ENCODE measurements at places on chromosomes 13 and 19.
A peak's percentile ranks its signal among the peaks of the same experiment; 100 is the strongest.

- DNase-seq, result peak; percentile 98
Measured at GRCh38 chr19:55160128-55160985, 2.8 kb upstream of the TNNI3 start.

DNA sequence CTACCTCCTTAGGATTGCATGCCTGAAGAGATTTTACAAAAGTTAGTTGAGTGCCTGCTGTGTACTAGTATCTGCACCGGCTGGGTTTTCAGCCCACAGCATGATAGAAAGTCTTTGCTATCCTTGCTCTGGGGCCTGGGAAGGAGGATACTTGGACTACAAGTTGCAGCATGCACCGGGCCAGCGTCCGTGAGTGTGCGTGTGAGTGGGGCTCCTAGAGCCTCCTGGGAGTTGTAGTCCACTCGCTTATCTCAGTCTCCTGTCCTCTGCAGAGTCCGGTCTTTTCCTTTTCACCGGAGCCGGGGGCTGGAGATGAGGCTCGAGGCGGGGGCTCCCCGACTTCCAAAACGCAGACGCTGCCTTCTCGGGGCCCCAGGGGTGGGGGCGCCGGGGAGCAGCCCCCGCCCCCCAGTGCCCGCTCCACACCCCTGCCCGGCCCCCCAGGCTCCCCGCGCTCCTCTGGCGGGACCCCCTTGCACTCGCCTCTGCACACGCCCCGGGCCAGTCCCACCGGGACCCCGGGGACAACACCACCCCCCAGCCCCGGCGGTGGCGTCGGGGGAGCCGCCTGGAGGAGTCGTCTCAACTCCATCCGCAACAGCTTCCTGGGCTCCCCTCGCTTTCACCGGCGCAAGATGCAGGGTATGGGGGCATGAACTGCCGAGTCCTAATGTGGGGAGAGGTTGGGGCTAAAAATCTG is 20.6 kb downstream of the BRSK1 start:
- peak; percentile 56 for DNase-seq

- DNase-seq, result no peak
Measured at GRCh38 chr19:41535029-41535622, 40.8 kb upstream of the CEACAM21 start.

DNA sequence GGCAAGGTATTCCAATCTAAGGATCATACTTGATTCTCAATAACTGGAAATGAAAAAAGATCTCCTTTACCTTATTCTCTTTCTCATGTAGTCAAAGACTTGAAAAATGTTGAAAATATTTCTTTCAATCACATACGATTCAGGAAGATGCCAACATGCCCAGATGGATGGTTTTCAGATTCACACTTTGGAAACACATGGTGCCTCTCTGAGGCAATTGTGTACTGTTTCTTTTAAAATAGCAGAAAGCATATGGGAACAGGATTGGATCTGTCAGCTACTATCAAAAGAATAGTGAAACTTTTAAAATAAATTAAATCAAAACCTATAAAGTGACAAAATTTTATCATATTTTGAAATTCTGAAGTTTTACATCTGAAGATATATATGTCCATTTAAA is 222.4 kb downstream of the SPRY2 start:
- DNase-seq, result no peak

GRCh38 chr13:74770361-74770760 is 636.2 kb upstream of the KLF12 start:
- no peak for DNase-seq

DNA sequence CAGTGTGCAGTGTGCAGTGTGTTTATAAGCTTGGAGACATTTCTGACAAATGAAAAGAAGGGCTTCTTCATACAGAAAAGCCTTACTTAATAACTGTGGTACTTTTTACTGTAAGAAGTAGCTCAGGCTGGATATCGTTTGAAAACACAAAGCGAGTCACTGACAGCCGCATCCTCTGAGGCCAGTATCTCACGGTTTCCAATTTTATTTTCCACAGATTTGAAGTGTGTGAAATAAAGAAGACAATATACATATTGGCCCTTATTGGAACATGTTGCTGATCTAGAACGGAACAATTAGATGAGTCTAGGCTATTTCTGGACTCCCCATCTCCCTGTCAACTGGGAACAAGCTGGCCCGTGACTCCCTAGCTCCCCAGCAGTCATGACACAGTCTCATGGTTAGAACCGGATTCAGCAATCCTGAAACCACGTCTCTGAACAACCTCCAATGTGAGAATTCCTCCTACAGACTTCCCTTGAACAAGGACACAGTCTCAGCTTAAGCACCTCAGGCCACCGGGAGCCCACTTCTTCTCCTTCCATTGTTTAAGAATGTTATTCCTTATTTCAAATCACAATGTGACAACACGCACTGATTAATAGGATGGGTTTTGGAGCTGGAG is 484.5 kb downstream of the COG6 start:
- DNase-seq, result no peak
